ENCODE measurements at places on chromosomes 7 and 10. TPM values are rescaled to one million over a fixed set of nuclear protein-coding genes. Genes with fewer than 3 reads are reported as not detected.

GRCh38 chr10:4688601-4689000 lies 137.4 kb upstream of the AKR1E2 start:
- DNase-seq: no peak

GRCh38 chr7:159201722-159202330 lies 57.2 kb upstream of the VIPR2 start:
- DNase-seq: no peak

GRCh38 chr7:47804767-47805545 lies 143.3 kb downstream of the PKD1L1 start:
- no peak for DNase-seq

- DNase-seq: no peak
Measured at GRCh38 chr10:34916314-34916713, 101.2 kb upstream of the PARD3 start.

DNA sequence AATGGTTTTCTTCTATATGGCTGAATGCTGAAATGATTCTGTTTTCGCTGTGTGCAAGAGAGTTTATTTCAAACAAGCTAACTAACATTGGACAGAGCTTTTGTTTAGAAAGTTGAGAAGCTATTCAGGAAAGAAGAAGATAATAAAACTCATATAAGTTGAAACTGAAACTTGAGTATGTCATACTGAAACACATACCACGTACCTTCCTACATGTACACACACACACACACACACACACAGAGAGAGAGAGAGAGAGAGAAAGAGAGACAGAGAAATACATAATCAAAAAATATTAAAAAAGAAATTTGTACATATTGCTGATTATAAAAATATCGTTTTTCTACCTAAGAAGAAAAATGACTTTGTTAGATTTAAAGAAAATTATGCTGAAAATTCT lies 561.9 kb upstream of the KCND2 start:
- DNase-seq: no peak

The CABCOCO1 gene
- total RNA-seq: not detected

The PSD gene
- 10.6 TPM for total RNA-seq

The PAX4 gene
- total RNA-seq: not detected

GRCh38 chr7:30740417-30741181 lies 11.3 kb upstream of the INMT start:
- peak; percentile 62 for DNase-seq

DNA sequence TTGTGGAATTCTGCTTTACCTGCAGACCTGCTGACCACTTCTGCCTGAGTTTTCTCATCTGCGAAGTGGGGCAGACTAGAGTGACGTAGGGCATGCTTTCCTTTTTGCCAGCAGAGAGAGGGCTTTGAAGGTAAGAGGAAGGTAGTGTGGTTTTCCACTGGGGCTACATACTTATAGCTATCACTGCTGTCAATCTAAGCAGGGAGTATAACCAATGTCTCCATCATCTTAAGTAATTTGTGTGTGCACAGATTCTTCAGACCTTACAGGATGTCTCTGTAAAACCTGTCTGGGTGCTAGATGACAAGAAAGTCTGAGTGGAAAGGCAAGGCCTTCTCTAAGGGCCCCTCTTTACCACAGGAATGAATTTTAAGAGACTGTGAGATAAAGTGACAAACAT lies 106.8 kb downstream of the RBM20 start:
- DNase-seq: no peak

DNA sequence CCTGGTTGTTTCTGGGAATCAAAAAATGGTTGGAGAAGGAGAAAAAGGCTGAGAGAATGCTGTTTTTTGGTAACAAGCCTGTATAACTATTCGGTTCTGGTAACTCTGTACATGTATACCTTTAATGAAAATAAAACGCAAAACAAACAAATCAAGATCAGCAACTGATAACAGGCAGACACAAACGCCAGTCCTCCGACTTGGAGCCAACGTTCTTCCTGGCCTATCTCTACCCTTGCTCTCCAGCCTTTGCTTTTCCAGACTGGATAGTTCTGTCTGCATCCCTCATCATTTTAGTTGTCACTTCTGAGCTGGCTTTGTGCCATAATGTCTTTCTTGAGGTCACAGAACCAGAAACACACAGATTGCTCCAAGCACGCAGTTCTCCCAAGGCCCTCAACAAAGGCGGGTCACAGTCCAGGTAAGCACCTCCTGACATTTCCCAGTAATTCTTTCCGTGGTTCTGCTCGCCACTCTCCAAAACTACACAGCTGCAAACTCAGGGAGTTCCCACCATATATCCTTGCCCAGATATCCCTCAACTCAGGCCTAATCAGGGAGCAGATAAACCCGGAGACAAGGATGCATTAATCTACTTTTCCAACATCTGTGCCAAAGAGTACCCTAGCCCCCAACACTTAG lies 20.2 kb downstream of the HIP1 start:
- no peak for DNase-seq

GRCh38 chr7:11616466-11616865 lies 215.5 kb downstream of the THSD7A start:
- no peak for DNase-seq

- no peak for DNase-seq
Measured at GRCh38 chr7:76403780-76404494, 5.6 kb downstream of the SSC4D start.

GRCh38 chr10:19570120-19570519 lies 246.1 kb upstream of the PLXDC2 start:
- DNase-seq: no peak

GRCh38 chr7:75979759-75980429 lies 14.5 kb downstream of the TMEM120A start:
- no peak for DNase-seq

The GARIN1A gene
- 0.48 TPM for total RNA-seq

The LHPP gene
- 8.4 TPM for total RNA-seq

DNA sequence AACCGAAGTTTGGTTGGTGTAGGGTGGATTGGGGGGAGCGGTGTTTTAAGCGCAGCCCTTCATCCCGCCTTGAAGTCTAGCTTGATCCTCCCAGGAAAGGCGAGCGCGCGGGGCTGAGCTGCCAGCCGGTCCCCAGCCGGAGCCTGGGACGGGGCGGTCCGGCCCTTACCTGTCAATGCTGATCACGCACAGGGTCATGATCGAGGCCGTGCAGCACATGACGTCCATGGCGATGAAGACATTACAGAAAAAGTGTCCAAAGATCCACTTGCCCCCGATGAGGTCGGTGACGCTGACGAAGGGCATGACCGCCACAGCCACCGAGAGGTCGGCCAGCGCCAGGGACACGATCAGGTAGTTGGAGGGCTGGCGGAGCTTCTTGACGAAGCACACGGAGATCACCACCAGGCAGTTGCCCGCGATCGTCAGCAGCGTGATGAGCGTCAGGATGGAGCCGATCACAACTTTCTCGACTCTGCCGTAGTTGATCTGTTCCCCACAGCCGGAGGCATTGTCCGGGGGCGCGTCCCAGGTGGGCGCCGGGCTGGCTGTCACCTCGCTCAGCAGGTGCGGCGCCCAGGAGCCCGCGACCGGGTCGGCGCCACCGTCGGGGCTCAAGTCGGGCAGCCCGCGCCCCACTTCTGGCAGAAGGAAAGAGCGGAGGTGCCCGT lies 740 bp downstream of the HTR7 start:
- peak; percentile 10 for DNase-seq

GRCh38 chr10:97729014-97729413 lies 7.9 kb upstream of the ZFYVE27 start:
- no peak for DNase-seq

The ZNF804B gene
- total RNA-seq: not detected

GRCh38 chr7:139034855-139035585 lies 822 bp downstream of the ZC3HAV1L start:
- DNase-seq: peak; percentile 32

- peak; percentile 11 for DNase-seq
Measured at GRCh38 chr7:3673524-3673923, 372.5 kb downstream of the SDK1 start.

- no peak for DNase-seq
Measured at GRCh38 chr10:88184543-88185297, 321.3 kb downstream of the PTEN start.

DNA sequence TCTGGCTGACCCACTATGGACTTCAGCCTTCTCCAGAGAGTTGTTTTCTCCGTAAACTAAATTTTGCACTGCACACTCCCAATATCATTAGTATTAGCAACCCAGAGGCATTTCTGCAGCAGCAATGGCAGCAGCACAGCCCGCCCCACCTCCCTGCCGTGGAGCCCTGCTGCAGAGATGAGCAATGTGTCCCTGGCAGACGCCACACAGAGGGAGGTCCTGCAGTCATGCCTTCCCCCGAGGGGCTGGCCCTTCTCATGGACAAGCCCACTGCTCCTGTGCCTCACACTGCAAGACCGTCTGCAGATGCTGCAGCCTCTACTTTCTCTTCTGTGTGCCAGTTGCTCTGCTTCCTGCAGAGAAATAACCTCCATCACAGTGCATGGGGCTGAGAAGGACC lies 393.4 kb upstream of the MKI67 start:
- no peak for DNase-seq

DNA sequence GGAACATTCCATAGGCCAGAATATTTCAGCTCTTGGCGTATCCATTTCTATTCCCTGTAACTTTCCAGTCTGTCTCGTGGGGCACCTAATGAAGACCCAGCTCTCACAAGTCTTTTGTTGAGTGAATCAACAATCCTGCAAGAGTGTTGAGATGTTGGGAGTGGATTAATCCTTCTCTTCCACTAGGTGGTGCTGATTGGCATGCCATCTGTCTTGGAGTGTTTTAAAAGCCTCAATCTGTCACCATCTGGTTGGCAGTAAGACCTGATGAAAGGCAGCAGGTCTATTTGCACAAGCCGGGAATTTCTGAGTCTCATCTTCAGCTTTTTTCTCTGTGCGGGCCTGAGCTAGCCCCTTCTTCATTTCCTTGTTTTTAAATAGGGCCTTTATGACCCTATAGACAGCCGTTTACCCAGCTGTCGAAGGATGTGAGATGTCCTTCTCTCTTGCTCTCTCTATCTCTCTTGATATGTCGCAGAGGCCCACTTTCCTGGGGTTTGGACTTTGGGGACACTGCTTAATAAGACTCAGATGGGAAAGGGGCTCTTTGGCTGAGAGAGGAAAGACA lies 180.5 kb downstream of the ZNF365 start:
- no peak for DNase-seq

DNA sequence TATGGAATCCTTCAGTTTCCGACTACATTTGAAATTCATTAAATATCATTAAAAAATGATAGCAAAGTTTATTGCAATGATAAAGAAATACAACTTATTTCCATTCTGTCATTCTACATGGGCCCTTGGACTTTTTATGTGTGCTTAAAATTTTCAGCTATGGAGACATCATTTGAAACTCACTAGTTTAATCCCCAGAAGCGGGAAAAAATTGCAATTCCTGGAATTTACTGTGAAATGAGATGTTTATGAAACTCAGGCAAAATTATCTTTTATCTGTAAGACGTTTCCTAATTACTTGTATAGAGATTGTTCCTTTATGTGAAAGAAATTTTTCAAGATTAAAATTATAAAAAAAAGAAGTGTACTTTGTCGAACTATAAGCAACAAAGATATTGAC lies 213.4 kb downstream of the PARD3 start:
- DNase-seq: no peak

- no peak for DNase-seq
Measured at GRCh38 chr10:122295451-122295809, 24.3 kb downstream of the BTBD16 start.

The FAM13C gene
- not detected for total RNA-seq

The COBL gene
- not detected for total RNA-seq

DNA sequence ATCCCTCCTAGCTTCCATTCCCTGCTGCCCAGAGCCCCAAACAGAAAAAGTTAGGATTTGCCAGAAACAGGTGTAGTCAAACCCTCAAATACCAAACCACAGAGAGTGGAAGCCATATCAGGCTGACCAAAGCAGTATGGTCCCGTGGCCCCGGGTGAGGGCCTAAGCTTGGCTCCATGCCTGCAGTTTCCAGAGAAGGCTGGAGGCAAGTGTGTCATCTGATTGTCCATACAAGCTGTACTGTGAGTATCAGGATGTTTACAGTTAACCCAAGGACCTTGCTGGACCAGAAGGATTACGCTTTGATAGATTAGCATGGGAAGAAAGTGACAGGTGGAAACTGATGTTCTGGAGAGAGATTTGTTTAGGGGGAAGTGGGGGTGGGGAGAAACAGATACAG lies 96.3 kb downstream of the PRKAG2 start:
- no peak for DNase-seq

The ELOVL3 gene
- total RNA-seq: not detected

DNA sequence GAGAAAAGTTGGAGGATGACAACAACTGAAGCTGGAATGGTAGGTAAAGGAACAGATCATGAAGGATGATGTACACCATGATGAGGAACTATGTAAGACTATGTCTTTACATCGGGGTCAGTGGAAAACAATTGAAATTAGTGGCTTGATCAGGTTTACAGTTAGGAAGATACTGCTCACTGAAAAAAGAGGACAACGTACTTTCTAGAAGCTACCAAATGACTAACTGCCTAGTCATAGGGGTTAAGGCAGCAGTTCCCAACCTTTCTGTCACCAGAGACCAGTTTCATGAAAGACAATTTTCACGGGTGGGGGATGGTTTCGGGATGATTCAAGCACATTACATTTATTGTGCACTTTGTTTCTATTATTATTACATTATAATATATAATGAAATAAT lies 91.6 kb upstream of the ANKRD1 start:
- DNase-seq: no peak

The AMPH gene
- total RNA-seq: 0.14 TPM

DNA sequence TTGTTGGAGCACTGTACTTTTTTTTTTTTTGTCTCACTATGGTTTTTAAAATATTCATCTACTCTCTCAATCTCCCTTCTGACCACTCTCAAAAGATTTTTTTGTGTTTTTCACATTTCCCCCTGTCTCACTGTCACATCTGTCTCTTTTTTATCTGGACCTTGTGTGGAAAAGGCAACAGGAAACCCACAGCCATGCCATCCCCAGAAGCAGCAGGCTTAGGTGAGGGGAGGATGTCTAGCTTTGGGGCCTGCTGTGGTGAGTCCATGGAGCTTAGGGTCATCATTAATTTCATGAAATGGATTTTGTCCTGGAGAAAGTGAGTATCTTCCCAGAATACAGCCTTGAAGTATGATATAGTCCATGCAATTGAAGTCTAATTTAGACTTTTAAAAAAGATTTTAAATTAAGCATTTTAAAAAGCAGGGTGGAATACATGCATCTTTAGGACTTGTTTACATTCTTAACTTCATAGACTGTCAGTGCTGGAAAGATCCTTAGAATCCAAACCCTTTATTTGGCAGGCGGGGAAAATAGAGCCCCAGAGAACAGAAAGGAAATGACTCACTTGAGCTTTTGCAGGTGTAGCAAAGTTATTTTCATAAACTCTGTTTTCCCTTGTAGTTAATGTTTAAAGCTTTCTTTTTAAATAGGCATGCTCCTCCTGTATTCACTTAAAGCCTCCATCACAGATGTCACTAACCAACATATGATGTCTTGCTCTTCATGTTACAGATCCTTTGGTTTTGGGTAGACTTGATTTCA lies 25.1 kb downstream of the MINDY4 start:
- DNase-seq: no peak

- DNase-seq: no peak
Measured at GRCh38 chr7:22969010-22969431, 44.9 kb downstream of the HYCC1 start.

The RSPH10B2 gene
- total RNA-seq: not detected

The GTPBP10 gene
- 32.0 TPM for total RNA-seq

GRCh38 chr10:132536241-132536876 lies 1.2 kb upstream of the INPP5A start:
- DNase-seq: no peak

The TCERG1L gene
- total RNA-seq: 0.11 TPM
